Mesothelial cell of epicardium (in vitro differentiated cells): ENCODE measurements at places on chromosomes 1 and 21.

- DNase-seq, result no peak
These were observed 88.8 kb upstream of the ZBTB40 start for GRCh38 chr1:22362626-22363402.

DNA sequence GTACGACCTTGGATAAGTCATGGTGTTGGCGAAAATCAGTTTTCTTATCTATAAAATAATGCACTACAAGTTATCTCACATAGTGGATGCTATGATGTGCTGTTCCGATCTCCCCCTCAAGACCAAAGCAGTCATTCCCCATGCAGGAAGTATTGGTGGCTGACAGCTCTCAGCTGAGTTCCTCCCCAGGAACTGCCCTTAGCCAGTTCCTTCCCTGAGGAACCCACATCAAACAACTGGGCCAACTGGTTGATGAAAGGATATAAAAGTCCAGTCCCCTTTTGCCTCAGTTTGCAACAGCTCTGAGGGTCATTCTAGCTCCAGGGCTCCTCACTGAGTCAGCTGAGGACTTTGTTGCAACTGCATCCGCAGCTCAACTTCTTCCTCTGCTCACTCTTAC is 16.1 kb upstream of the SLAMF1 start:
- DNase-seq, result no peak

- no peak for DNase-seq
These were observed 21.7 kb upstream of the BTG2 start for GRCh38 chr1:203283597-203283996.

GRCh38 chr1:241622669-241623068 is 17.5 kb downstream of the CHML start:
- DNase-seq, result no peak

DNA sequence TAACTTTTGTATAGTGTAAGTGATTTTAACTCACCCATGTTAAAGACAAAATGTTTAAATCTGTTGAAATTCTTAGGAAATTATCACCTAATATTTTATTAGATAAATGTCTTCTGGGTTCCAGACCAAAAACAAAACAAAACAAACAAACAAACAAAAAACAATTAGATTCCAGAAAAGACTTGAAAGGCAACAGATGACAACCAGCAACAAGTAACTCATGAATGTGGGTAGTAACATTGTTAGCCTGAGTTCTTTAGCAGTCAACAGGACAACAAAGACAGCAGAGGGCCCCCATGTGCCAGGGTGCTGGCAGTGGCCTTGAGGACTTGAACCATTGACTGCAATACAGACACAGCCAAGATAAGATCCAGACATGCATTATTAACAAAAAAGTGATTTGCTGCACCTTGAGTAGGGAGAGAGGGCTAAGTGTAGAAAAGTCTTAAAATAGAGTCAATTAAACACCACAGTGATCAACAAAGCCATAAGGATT is 2.4 kb upstream of the CD247 start:
- no peak for DNase-seq

DNA sequence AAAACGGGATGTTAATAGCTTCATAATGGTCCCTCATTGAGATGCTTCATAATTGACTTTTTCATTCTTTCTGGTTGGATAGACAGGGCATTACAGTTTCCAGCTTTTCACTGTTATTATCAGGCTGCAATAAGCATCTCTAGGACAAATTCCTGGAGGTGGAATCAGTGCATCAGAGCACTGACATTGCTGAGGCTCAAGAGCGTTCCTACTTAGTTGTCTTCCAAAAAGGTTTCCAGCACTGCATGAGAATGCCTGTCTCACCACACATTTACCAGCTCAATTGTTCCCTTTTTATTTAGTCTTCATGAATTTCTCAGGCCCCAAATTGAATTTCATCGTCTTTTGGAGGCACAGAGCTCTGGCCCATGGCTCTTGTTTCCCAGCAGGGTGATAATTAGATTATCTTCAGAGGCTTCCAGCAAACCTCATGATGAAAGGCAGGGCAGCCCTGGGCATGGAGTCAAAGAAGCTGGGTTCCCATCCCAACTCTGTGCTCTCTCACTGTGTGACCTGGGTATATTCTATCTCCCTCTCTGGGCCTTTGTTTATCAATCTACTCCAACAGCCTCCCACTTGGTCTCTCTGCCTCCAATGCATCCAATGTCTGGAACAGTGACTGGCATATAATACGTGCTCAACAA is 451.4 kb downstream of the PTPRU start:
- DNase-seq, result no peak

DNA sequence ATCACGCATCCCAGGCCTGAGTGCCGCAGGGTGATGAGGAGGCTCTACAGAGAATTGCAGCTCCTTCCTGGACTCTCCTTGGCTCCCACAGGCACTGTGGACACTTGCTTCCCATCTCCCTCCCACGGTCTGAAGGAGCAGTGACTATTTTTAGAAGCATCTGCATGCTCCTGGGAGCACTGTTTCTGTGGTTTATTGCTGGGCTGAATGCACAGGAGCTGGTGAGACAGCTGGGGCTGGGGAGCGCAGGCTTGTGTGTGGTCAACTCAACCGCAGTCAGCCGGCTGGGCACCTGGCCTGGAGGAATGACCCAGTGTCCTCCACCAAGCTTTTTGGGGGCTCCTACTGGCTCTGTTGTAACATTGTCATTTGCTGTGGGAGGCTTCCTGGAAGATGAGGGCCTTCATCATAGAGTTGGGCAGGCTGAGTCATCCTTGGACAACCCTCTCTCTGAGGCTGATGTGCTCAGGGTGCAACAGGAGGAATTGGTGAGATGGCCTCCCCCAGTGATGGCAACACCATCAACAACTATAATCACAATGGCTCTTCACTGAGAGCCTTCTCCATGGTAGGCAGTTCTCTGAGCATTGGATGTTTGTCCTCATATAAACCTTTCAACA is 1.7 kb downstream of the NFASC start:
- no peak for DNase-seq

GRCh38 chr1:29286194-29286767 is 50.0 kb downstream of the PTPRU start:
- no peak for DNase-seq

- DNase-seq, result no peak
These were observed 59.1 kb downstream of the NFIA start for GRCh38 chr1:61141288-61142042.

GRCh38 chr1:47417170-47418044 is 1.3 kb downstream of the FOXE3 start:
- no peak for DNase-seq

GRCh38 chr1:180291004-180291403 is 60.9 kb downstream of the LHX4 start:
- DNase-seq, result no peak

DNA sequence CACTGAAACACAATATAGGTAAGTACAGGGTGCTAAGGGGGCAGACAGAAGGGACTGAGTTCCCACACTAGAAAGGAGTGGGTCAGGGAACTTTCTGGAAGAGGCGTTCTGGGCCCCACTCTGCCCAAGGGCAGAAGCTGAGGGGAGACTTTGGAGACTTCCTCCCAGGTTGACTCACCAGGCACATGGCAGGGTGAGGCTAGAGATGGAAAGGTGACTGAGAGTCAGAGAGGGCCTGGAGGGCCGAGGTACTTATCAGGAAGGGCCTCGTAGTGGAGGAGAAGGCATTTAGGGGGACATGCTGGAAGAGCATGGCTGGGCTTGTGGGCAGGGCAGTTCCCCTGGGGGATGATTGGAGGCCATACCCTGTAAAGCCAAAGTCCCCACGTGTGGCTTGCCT is 159.9 kb upstream of the JUN start:
- DNase-seq, result no peak

DNA sequence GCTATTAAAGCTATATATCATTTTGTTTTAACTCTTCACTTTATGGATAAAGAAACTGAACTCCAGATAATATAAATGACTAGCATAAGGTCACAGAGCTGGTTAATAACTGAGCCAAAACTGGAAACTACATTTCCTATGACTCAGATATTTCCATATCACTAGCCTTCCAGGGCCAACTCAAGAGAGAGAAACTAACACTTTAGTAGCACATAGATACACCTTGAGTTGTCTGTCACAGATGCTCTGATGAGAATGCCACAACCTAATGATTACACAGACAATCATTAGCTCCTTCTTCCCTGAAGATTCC is 40.7 kb downstream of the NME7 start:
- DNase-seq, result no peak

DNA sequence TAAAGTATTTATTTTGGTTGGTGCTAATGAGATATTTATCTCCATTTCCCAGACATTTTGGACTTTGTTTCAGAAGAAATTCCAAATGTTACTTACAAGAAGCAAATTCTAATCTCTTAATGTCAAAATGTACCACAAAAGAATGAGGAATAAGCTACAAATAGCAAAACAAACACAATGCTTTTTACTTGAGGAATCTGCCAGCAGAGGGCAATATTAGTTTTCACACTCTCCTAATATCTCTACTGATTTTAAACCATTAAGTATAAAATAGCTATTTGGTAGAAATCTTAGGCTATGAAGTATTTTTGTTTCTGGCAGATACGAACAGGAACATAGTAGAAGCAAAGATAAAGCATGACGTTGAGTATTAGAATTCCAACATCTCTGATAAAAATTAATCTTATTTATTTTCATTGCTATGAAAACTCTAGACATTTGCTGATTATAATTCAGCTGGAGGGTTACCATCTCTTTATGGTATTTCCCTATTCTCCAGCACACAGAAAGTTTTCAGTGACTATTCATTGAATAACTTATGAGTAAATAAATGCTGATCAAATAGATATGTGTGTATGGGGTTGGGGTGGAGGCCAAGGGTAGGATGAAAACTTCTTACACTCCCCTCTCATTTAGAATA is 13.4 kb upstream of the HMCN1 start:
- DNase-seq, result no peak

GRCh38 chr1:3423245-3423829 is 31.1 kb upstream of the ARHGEF16 start:
- DNase-seq, result no peak

DNA sequence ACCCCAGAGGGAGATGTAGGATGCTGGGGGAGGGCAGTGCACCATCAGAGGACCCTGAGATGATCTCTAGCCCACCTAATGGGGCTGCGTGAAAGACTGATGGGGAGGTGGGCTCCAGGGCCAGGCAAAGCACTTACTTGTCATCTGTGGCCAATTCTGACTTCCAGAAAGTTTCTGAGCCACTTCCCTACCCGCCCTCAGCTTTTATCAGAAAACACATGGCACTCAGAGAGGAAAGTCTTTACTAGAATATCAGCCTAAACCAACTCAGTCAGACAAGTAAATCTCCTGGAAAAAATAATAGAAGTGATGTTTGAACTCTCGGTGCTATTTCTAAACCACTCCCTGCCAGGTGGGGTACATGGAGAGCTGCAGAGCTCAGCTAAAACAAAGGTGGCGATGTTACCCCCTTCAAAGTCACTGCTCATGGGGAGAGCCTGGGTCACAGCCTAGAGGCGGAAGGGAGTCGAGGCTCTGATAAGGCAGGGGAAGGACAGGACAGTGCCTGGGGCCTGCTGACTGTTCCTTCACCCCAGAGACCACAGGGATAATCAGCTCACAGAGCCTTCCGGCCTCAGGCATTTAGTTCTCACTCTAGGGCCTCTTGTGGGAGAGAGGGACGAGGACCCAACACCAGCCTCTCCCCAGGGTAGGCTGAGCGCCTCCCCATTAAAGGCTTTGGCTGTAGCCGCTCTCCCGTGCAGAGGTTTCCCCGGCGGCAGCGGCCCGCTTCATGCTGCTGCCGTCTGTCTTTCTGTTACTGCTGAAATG is 14.2 kb downstream of the SMIM12 start:
- DNase-seq, result no peak

DNA sequence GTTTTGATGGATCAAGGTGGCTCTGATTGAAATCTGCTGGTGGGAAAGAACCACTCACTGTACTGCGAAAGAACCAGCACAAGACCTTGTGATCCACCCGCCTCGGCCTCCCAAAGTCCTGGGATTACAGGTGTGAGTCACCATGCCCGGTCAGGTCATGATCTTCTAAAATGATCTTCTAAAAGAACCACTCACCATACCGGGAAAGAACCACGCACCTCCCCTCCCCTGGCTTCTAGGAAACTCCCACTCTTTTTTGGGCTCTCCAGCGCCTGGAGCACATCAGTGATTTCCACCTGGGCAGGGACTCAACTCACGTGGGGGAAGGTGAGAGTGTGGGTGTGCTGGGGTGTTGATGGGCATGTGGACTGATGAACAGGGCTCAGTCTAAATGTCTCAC is 7.9 kb upstream of the RAB7B start:
- no peak for DNase-seq

- DNase-seq, result no peak
These were observed 16.7 kb downstream of the TRABD2B start for GRCh38 chr1:47980501-47980900.
